ENCODE measurements at places on chromosomes 12 and 14.

DNA sequence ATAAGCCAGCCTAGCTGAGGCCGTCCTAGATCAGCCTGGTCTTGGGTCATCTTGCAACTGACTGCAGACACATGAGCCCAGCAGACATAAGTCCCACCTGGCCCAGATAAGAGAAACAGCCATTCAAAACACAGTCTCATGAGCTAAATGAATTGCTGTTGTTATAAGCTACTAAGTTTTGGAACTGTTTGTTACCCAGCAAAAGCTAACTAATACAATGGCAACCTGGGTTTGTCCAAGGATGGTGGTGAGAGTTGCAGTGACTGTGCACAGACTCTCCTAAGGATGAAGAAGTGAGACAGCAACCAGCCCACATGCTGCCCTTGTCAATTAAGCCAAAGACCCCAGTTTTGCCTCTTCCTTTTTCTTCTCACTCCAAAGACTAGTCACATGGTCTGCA, 22.2 kb upstream of the NUAK1 start:
- DNase-seq, result no peak

DNA sequence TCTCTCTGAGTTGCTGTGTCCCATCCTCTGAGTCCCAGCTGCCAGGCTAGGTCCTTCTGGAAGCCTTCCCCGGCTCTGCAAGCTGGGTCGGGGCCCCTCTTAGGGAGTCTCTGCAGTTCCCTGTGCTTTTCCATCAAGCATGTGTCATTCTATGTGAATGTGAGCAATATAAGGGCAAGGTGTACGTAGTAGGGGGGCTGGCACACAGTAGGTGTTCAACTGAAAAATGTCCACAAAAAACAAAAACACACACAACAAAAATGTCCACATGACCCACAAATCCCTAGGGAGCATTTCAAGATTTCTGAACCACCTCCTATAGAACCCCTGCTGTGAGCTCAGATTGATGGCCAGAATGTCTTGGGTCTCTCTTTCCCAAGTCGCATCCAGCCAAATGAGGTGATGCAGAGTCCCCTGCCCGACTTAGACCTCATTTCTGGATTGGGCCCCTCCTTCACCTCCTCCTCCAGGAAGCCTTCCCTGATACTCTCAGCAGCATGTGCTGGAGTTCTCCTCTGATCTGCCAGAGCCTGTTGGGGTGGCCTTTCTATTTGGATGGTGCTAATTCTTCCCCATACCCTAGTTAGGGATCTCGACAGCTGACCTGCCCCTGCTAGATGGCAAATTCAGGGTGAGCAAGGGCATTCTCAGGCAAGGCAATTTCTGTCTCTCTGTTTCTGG, 196.1 kb upstream of the LHX5 start:
- DNase-seq, result no peak

DNA sequence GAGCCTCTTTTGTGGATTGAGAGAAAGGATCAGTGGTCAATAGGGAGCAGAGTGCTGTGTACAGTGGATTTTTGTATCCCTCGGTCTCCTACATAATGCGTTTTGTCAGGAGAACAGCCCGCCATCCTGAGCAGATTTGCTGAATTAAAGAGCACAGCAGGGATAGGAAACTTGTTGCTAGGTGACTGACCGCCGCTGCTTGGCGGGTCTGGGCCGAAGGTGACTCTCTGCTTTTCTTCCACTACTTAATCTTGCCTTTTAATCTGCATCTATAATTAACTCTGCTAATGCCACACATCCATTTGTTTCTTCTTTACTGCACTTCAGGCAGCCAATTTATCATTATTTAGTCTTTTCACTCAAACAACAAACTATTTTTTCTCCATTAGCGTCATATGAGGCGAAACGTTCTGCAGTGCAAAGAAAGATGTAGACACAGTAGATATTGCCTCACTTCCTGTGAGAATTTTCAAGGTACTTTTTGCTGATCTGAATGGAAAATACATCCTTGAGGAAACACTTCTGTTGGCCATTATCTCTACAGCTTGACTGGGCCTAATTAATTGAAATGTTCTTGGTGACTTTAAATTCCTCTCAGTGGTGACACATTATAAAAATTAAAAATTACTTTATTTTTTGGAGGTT, 108.0 kb downstream of the PPM1A start:
- DNase-seq, result no peak

GRCh38 chr12:76402259-76402658, 54.0 kb upstream of the BBS10 start:
- DNase-seq, result no peak

All from ACHN (cell line).